Placental pericyte (primary cell): ENCODE measurements at places on chromosomes 13 and 19. TPM values are rescaled to one million over a fixed set of nuclear protein-coding genes. Genes with fewer than 3 reads are reported as not detected.

PEAK3 gene
- total RNA-seq = not detected in 2 replicates

CCDC70 gene
- not detected in 2 replicates for total RNA-seq

TTC9B gene
- not detected in 2 replicates for total RNA-seq

OR7A5 gene
- total RNA-seq = not detected in 2 replicates

KCNRG gene
- total RNA-seq = 2.2 and 4.9 TPM in 2 replicates

TEX30 gene
- total RNA-seq = 10.7 and 25.9 TPM in 2 replicates

CERS1 gene
- 0.29 and 0.66 TPM in 2 replicates for total RNA-seq

DPY19L3 gene
- 27.4 and 42.9 TPM in 2 replicates for total RNA-seq

NLRP9 gene
- total RNA-seq = not detected in 2 replicates

TDRD12 gene
- total RNA-seq = 0.14 and 0.22 TPM in 2 replicates

KMT2B gene
- total RNA-seq = 10.0 and 14.7 TPM in 2 replicates
